ENCODE measurements at places on chromosomes 12 and 14.
A peak's percentile ranks its signal among the peaks of the same experiment; 100 is the strongest.

DNA sequence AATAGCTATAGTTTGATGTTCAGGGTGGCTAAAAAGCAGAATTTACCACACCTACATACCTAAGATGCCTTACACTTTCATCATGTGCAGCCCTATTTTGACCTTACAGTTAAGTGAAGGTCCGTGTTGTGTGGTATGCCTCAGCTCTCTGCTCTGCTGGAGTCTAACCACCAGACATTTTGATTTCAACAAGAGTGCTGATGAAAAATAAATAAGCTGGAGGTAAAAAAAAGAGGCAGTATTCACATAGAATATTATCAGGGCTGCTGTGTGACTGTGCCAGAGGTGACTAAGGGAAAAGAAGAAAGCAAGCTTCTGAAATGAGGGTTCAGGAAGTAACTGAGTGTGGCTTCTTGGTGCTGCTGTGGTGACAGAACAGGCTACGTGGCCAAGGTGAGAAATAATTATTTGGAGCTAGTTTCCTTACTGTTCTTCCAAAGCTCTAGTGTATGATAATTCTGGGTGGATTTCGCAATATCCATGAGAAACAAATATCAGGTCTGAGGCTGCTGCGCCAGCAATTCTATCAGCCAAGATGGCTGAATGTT is 188.8 kb downstream of the STXBP6 start:
- no peak for DNase-seq

DNA sequence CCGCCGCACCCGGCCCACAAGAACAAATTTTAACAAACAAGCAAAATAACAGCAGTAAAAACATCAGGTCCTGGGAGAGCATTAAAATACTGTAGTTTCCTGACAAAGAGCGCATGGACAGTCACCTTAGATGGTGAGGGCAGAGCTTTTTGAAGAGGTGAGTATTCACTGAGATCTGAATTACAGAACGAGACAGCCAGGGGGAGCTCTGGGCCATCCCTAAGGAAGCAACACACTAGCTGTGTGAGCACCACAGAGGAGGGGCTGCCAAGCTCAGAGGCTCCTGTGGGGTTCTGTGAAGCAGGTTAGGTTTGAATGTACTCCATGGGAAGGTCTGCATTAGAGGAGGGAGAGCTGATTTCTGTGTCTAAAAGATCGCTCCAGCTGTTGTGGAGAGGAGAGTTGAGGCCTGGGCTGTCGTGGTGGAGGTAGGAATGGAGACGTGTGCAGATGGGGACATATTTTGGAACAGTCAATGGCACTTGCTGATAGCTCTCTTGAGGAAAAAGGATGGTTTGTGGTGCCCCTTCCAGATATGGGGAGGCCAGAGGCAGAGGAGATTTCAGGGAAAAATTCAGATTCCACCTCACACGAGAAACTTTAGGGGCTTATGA is 72.9 kb downstream of the TRAFD1 start:
- DNase-seq: peak; percentile 71

GRCh38 chr12:52382854-52383253 is 2.6 kb downstream of the KRT84 start:
- no peak for DNase-seq

- DNase-seq: no peak
Measured at GRCh38 chr12:78584695-78585094, 279.9 kb upstream of the SYT1 start.

- DNase-seq: no peak
Measured at GRCh38 chr14:66046035-66046434, 440.1 kb upstream of the CCDC196 start.

DNA sequence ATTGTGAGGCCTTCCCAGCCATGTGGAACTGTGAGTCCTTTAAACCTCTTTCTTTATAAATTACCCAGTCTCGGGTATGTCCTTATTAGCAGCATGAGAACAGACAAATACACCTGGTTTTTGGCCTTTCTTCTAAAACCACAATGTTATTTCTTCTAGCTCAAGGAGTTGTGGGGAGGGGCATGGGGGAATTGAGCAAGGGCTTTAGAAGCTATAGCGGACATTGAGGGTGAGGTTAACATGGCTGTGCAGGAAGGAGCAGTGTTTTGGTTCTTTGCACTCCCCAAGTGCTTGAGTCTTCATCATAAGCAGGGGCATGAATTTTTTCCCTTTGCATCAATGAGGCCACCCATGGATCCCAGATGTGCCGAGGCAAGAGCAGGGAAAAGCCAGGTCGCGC is 86.8 kb downstream of the SPRING1 start:
- no peak for DNase-seq

DNA sequence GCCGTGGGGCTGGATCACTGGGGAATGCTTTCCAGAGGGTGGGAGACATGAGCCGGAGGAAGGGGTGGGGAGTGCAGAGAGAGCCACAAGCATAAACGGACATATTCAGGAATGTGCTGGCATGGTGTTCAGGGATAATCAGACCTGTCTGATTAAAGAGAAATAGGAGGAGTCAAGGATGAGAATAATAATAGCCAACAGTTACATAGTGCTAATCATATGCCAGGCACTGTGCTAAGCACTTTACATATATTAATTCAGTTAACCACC is 43.7 kb downstream of the LTBP2 start:
- DNase-seq: no peak

DNA sequence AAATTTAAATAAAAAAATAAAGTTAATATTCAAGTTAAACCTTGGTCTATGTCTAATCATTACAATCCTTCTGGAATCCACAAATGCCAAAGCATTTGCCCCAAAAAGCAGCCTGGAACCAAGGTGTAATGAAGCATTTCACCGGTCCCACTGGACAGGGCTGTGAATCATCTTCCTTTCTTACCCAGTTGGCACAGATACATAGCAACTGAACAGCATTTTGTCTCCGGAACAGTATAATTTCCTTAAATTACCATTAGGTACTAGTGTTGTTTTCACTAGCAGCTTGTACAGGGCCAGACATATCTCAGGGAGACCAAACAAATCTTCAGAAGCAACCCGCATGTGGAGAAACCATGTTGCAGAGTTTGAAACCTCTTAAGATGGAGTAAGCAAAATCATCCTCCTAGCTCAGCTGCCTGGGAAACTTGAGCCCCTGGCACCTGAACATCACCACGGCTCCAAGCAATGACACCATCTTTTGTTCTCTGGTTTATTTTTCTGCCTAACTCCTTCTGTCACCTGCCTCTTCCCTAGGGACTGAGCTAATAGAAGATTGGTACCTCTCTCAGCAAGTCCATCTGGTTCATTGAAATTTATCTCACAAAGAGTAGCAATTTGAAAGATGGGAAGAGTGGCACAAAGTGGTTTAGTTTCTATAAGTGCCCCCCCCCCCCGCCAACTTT is 17.9 kb upstream of the MDM1 start:
- DNase-seq: no peak

GRCh38 chr12:100197486-100197885 is 3.1 kb upstream of the ACTR6 start:
- no peak for DNase-seq

DNA sequence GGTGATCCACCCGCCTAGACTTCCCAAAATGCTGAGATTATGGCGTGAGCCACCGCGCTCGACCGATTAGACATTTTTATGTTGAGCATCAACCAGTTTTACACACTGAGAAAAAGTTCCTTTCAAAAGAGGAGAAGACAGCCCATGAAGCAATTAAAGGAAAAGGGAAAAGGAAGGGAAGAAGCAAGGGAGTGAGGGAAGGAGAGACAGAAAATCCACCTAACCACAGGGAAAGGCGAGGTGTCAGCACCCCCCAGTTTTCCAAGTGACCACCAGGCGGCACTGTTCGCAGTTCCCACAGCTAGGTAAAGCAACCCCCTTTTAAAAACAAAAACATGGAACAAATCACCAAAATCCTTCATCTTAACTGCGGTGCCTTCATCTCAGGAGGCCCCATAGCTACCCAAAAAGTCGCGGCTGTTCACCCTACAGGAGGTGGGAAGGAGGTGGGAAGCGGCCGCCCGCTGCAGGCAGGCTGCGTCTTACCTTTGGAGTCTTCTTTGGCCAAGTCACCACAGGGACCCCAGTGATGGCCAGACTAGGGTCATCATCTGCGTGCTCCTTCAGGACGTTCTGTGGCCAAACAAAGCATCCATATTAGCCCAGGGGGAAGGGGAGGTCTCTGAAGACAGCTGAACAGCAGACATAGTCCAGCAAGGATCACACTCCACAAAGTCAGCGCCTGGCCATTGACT is 86.6 kb downstream of the KDM2B start:
- peak; percentile 72 for DNase-seq

DNA sequence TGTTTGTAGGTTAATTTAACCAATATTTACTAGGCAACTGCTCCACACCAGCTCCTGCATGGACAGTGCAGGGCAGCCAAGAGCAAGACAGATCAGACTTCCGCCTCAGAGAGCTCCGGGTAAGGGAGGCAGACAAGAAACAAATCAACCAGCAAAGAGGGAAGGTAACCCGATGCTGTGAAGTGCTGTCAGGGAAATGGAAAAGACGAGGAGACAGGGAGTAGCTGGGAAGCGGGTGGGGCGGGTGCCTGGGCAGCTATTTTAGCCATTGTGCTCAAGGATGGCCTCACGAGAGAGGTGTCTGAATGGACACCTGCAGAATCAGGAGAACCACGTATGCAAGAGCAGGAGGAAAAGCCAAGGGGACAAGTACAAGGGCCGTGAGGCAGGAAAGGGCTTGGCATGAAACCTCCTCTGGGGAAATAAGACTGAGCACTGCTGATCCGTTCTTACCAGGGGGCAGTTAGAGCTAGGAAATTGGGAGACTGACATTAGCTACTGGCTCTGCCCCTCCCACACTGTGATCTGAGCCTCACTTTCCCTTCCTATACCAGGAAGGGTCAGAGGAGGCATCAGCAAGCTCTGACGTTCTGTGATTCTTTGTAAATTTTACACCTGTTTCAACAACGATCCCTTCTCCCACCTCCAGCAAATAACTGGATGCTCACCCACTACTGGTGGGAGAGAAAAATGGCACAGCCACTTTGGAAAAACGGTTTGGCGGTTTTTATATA is 6.5 kb upstream of the TMEM119 start:
- DNase-seq: no peak

DNA sequence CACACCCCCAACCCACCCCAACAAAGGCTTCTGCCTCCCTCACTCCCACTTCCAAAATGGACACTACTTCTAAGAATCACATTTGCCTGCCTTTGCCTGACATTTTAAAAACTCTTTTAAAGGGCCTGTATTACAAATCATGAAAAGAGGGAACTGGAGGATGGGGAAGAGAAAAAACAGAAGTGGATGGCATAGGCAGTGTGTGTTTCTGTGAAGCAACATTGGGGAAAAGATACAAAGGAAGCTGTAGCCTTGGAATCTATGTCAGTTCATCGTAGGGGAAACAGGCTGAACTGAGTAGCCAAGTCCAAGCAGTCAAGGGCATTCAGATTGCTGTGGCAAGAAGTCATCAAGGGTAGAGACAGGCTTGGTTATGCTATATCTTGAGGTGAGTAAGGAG is 273.9 kb downstream of the BTG1 start:
- no peak for DNase-seq

- no peak for DNase-seq
Measured at GRCh38 chr12:132700212-132700822, 10.3 kb upstream of the PGAM5 start.

Measured in activated CD4-positive, alpha-beta T cell treated with anti-CD3 and anti-CD28 coated beads for 48 hours (primary cell).